Stimulated activated CD4-positive, alpha-beta T cell treated with anti-CD3 and anti-CD28 coated beads, Interleukin-2, amount 100 ng/mL, for 4 hours (primary cell): ENCODE measurements at places on chromosomes 3 and 15.

DNA sequence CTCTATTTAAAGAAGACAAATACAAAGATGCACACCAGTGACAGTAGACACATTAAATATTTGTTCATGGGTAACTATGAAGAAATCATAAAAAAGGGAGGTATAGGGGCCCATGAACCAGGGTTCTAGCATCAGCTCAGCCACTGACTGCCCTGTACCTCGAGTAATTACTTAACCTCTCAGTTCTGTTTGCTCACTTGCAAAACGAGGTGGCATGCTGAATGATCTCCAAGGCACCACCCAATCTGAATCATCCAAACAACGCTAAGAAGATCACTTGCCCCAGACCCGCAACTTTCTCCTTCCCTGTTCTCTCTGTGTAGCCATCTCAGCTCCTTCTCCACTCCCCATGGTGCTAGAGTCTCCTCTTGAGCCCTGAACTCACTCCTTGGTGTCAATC lies 374.7 kb downstream of the VPS13C start:
- DNase-seq = no peak

GRCh38 chr15:89809093-89809786 lies 5.4 kb downstream of the ANPEP start:
- no peak for DNase-seq

DNA sequence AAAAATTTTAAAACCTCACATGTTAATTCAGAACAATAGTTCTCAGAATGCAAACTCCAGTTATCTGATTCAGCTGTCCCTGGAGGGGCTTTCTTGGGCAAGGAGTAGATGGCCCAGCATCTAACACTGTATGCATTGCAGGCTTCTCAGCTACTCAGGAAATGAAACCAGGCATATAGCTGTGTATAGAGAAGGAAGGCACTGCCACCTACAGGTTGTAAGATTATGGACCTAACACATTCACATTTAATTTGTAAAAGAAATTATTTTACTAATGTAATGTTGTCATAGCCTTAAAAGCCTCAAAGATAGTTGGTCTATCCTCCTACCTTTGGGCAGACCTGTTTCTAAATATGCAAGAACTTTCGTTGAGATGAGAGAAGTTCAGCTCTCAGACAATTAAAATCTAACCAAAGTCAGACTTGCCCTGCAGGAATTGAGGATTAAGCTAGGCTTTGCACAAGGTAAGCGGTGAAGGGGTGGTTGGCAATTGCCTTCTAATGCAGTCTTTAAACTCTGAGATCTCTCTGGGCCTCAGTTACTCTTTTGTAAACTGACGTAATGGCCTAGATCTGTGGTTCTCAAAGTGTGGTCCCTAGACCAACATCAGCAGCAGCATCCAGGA lies 132.8 kb upstream of the SLC24A5 start:
- DNase-seq = no peak

DNA sequence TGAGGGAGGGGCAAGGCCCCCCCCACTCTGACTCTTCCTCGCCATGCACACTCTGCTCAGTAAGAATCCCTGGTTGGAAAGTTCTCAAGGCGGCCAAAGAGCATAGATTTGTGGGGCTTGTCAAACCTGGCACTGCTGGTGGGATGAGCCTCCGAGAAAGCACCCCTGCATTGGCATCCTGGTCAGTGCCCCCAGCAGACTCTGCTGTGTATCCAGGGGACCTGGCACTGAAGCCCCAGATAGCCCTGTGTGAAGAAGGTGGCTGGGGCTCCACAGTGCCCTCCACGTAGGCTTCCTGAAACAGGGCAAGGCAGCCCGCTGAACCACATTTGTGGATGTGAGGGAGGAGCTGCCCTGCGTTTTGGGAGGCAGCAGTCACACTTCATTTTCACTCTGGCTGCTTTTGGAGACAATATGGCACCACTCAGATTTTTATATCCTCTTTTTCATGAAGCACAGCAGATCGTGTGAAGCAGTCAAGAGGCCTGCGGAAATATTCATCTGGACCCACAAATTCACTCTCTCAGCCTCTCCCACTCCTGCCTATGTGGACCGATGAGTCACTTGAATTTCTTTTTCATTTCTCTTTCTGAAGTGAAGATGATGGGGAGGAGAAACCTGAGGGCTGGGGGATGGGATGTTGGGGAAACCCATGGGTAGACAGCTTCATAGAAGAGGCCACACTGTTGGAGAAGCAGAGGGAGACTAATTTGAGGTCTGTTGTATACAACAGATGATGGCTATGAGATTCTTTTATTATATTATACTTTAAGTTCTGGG lies 88.7 kb upstream of the BCL6 start:
- no peak for DNase-seq

DNA sequence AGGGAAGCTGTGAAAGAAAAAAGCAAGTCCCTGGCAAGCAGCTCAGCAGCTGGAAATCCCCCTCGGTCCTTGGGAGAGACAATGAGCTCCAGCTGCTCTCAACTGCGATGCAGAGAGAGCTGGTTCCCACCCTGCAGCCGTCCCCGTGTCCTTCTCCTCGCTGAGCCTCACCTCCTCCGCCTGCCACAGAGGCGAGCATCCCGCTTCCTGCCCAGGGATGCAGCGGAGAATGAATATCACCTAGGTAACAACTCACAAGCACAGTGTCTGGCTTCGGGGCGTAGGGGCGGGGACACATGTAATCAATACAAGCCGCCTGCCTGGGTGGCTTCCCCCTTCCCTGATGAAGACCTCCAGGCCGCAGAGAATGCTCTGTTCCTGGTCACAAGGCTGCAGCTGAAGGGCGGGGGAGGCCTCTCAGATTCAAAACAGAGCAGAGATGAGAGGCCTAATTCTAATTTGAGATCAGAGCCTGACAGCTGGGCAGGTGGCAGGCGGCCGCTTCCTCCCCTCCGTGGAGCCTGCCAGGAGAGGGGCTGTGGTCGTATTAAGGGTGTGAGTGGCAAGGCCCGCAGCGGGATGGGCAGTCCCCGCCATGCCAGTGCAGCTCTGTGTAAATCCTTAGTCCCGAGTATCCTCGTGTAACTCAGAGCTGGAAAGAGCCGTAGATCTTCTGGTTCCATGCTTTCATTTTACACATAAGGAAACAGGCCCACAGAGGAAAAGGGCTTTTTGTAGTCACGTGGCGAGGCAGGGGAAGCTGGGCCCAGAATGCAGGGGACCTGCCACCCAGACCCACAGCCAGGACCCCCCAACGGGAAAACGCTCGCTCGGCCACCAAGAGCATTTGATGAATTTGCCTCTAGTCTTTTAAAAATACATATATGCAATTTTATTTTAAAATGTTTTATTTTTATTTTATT lies 24.3 kb downstream of the ZDHHC19 start:
- no peak for DNase-seq
